Myocyte (in vitro differentiated cells): ENCODE measurements at places on chromosomes 12 and 14. TPM values are rescaled to one million over a fixed set of nuclear protein-coding genes. Genes with fewer than 3 reads are reported as not detected.

GRCh38 chr12:32365473-32366064 is 33.8 kb upstream of the FGD4 start:
- DNase-seq = peak; percentile 76

GRCh38 chr12:26264215-26264838 is 69.0 kb downstream of the SSPN start:
- DNase-seq = no peak

The DNAJC22 gene
- total RNA-seq = 0.62 and 1.0 TPM in 2 replicates

The PYGL gene
- 161 and 270 TPM in 2 replicates for total RNA-seq

DNA sequence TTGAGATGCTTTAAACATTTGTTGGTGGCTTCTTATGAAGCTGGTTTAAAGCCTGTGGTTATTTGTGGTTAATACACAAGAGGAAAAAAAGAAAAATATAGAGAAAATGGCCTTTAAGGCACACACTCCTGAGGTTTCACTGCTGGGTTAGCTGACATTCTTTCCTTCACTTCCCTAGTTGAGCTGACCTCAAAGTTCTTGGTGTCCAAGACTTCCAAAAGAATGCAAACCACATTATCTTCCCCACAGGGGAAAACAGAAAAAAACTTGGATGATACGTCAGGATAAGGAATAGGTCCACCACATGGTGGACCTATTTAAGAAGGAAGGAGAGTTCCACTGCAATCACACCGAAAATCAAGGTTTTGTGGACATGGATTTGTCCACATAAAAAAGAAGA is 94.3 kb downstream of the SLC25A21 start:
- peak; percentile 83 for DNase-seq

DNA sequence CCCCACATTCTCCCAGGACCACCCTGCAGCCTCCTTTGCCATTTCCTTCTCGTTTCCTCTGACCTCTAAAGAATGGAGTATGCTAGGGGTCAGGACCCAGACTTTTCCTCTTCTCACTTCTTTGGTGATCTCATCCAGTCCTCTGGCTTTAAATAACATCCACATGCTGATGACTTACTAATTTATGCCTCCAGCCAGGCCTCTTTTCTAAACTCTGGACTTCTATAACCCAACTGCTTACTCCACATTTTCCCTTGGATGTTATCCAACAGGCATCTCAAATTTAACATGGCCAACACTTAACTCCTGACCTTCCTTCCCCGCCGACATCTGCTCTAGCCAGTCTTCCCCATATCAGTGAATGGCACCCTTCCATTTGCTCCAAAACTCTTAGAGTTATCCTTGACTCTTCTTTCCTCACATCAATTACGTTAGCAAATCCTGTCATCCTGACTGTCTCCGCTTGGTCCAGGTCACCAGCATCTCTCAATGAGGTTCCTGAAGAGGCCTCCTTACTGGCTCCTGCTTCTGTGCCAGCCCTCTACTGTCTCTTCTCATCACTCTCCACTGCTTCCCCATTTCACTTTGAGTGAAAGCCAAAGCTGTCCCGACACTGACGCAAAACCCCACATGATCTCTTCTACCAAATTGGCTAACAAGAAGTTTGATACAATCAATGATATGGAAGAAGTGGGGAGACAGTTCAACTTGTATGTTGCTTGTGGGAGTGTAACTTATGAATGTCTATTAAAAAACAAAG is 42.7 kb downstream of the TMBIM6 start:
- peak; percentile 95 for DNase-seq

- DNase-seq = no peak
Observed at GRCh38 chr12:34205401-34205800, 183.1 kb downstream of the ALG10 start.

The INHBC gene
- total RNA-seq = not detected in 2 replicates

DNA sequence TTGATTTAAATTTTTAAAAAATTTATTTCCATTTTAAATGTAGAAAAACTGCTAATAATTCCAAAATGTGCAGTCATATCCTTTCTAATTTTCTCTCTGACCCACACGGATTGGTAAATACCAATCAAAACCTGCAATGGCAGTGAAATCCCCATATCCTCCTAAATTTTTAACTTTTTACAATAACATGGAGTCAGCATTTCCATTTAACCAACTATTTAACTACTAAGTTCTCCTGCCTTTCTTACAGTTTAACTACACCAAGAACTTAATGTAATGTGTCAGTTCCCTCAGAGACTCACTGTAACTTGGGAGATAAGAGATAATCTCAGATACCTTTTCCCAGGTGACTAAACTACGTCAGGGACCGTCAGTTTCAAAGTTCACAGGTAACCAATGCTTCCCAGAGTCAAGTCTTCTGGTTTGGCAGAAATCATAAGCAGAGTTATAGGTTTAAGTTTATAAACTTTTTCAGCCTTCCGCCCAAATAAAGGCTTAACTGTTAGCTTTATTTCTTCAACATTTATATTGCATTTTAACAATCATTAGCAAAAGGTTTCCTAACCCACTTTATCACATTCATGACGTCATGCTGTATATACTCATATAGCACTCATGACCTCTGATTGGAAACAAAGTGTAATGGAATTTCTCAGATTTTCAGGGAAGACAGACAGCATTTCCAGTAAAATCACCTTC is 7.6 kb downstream of the KRAS start:
- no peak for DNase-seq

- DNase-seq = no peak
Observed at GRCh38 chr14:20757965-20758364, 10.2 kb upstream of the EDDM3B start.

- DNase-seq = no peak
Observed at GRCh38 chr12:127896661-127897060, 370.3 kb upstream of the TMEM132C start.

GRCh38 chr12:124766727-124767065 is 97.0 kb downstream of the SCARB1 start:
- no peak for DNase-seq

DNA sequence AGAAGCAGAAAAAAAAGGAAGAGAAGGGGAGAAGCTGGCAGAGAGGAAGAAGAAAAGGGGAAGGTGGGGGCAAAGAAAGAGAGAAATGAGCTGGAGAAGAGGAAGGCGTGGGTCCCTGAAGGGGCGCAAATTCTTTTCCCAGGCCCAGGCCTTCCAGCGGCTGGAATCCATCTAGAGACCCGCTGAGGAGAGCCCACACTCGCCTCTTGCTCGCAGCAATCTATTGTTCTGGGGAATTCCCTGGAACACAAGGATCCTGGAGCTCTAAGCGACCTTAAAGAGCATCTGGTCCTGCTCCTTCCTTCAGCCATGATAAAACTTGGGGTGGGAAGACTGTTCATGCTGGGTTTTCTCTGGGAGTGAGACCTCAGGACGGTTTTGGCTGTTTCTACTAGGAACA is 41.2 kb upstream of the FKBP4 start:
- DNase-seq = no peak

GRCh38 chr12:120734210-120734609 is 8.6 kb downstream of the ACADS start:
- no peak for DNase-seq

The NINJ2 gene
- 0.13 TPM in 1 of 2 replicates, not detected in the other for total RNA-seq

The B4GALNT3 gene
- 0.86 and 2.3 TPM in 2 replicates for total RNA-seq

GRCh38 chr12:50677858-50678257 is 86.0 kb upstream of the ATF1 start:
- peak; percentile 27 for DNase-seq

DNA sequence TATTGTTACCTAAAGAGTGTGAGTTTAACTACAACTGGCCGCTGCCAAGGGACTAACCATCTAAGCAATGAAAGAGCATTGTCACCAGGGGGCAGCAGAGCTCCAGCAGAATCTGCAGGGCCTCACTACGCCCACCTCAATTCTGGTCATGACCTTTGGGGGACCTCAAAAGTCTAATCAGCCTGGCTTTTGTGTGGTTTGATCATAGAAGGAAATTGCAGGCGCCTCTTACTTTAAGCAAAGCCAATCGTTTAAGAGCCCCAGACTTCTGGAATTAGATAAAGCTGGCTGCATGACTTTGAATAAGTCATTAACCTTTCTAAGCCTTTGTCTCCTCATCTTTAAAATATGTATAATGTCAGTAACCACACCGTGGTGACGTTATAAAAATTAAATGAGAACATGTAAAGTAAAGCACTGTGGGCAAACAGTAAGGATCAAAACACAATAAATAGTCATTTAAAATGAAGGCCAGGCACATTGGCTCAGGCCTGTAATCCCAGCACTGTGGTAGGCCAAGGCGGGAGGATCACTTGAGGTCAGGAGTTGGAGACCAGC is 58.6 kb downstream of the TBX3 start:
- peak; percentile 58 for DNase-seq

GRCh38 chr14:69658664-69659261 is 47.4 kb downstream of the SUSD6 start:
- DNase-seq = peak; percentile 34

GRCh38 chr12:25494926-25495325 is 58.2 kb downstream of the LMNTD1 start:
- no peak for DNase-seq

DNA sequence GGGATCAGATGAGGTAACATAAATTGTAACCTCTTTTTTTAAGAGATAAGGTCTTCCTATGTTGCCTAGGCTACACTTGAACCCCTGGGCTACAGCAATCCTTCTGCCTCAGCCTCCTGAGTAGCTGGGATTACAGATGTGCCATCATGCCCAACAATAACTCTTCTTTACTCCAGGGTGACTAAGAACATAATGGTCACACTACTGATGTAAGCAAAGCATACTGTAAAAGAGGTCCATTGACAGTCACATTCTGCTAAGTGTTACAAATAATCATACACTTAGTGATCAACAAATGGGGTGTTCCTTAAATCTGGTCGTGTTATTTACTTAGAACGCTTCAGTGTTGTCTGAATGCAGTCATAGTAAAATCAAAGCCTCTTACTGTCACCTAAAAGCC is 68.9 kb downstream of the EPS8 start:
- DNase-seq = no peak

GRCh38 chr12:69988481-69989321 is 163.7 kb downstream of the MYRFL start:
- DNase-seq = peak; percentile 35

- DNase-seq = no peak
Observed at GRCh38 chr14:24508155-24508840, at the start of gene CMA1. CMA1 (minus strand) TSS chr14:24508265; CDS start chr14:24508235, 30 bp downstream.

The SDR9C7 gene
- 0.16 TPM in 1 of 2 replicates, not detected in the other for total RNA-seq

The ACSM4 gene
- not detected in 2 replicates for total RNA-seq

DNA sequence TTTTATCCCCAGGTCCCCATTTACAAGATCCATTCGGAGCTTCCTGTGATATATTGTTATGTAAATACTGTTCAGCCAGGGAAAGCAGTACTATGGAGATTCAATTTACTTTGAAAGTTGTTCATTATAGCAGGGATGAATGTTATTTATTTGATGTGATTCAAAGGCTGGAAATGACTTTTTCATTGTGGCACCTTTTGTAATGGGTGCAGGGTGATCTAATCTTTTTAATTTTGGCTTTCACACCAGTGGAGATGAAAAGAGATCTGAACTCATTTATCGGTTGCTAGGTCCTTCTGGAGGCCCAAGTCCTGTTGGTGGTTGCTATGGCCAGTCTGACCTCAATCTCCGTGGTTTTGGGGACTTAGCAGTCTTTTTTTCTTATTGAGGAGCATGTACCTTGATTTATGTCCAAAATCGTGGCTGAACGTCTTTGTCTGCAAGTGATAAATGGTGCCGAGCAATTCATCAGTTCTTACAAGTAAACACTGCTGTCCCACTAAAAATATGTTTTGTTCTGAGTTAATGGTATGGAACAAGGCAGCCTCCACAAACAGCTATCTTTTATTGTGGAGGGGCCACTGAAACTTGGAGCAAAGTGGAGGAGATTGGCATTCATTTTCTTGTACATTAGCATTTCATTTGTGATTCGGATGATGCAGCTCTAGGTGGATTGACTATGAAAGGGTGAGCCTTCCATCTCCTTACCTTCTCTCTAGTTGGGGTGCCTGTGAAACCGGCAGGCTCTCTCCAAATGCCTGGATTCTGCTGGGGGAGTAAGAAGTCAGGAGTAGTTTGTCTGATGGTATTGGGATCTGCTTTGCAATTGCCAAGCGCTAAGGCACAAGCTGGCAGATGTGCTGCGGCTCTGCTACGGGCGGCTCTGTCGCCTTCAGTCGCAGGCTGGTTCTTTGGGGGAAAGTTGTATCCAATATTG is 2.0 kb downstream of the RMST start:
- DNase-seq = no peak

- no peak for DNase-seq
Observed at GRCh38 chr12:32000373-32001005, 41.3 kb downstream of the RESF1 start.

The LGR5 gene
- total RNA-seq = not detected in 2 replicates

GRCh38 chr12:47707905-47708543 is 2.2 kb upstream of the RPAP3 start:
- DNase-seq = no peak

The GPD1 gene
- 39.9 and 54.1 TPM in 2 replicates for total RNA-seq

- DNase-seq = no peak
Observed at GRCh38 chr12:116698116-116698515, 39.8 kb downstream of the SPRING1 start.

DNA sequence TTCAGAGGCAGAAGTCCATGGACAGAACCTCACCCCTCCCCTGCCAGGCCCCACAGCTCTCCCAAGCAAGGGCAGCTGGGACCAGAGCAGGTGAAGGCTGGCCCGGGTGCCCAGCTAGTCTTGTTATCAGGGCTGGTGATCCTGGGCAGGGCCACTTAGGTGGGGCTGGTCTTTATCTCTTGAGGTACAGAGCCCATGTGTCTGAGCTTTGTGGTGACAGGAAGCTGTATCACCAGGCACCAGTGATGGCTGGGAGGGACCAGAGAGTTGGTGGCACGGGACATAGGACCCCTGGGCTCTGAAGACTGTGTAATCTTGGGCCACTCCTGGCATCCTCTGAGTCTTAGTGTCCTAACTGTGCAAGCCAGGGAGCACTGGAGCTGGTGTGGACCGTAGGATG is 12.8 kb upstream of the HPD start:
- no peak for DNase-seq

The WIF1 gene
- 0.10 and 0.19 TPM in 2 replicates for total RNA-seq

DNA sequence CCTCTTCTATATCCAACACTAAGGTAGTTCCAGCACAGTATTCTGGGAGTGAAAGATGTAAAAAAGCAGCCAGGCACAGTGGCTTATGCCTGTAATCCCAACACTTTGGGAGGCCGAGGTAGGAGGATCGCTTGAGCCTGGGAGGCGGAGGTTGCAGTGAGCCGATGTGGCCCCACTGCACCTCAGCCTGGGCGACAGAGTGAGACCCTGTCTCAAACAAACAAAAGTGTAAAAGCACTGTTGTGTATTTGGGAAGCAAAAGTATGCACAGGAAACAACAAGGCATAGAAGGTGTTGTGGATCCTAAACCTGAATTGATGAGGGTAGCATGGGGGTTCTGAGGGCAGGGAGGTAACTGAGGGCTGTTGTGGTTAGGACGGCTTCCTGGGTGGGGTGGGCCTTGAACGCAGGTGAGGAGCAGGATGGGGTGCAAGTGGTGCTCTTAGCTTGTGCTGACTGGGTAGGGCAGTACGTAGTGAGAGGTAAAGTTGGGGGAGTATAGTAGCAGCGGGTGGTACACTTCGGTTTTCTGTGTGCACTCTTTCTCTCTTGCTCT is 64.2 kb downstream of the RASSF3 start:
- no peak for DNase-seq

The PTPN21 gene
- 21.7 and 36.7 TPM in 2 replicates for total RNA-seq

GRCh38 chr12:53775478-53776145 is 23.8 kb upstream of the CISTR start:
- DNase-seq = no peak

GRCh38 chr14:36880276-36880675 is 218.6 kb downstream of the PAX9 start:
- no peak for DNase-seq

The PSME1 gene
- 423 and 428 TPM in 2 replicates for total RNA-seq
